RPMI7951 (cell line): ENCODE measurements at places on chromosomes 2 and 18. TPM values are rescaled to one million over a fixed set of nuclear protein-coding genes. Genes with fewer than 3 reads are reported as not detected.

Gene CIDEA
- total RNA-seq = not detected in 2 replicates

DNA sequence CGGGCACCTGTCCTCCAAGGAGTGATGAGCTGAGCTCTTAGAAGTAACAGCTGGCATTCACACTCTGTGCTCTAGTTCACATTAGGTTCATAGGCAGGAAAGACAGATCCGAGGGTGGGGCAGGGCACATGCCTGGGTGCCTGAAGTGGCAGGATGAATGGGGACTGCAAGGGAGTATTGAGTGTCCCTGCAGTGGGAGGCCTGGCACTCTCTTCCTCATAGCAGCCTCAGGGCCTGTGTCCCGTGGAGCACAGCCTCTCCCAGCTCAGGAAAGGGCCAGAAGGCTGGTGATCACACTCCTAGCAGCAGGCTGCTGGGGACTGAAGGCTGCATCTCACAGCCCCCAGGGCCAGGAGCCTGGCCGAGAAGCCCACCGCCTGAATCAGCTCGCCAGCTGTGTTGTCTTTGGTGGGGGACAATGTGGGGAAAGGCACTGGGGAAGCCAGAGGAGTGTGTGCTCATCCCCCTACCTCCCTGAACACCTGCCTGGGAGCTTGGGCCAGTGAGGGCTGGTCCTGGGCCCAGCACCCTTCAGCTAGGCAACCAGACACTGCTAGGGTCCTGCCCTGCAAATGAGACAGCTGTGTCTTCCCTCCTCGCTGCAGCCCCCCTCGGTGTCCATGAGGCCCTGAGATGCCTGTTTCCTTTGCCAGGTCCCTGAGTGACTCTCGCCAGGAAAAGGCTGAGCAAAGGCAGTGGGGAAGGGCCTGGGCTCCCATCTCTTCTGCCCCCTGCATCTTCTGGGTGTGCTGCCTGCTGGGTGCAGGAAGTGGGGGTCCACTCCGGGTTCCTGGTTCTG lies 48.2 kb upstream of the HS6ST1 start:
- DNase-seq = no peak

GRCh38 chr2:217593732-217594131 lies 409.1 kb downstream of the TNS1 start:
- DNase-seq = no peak

DNA sequence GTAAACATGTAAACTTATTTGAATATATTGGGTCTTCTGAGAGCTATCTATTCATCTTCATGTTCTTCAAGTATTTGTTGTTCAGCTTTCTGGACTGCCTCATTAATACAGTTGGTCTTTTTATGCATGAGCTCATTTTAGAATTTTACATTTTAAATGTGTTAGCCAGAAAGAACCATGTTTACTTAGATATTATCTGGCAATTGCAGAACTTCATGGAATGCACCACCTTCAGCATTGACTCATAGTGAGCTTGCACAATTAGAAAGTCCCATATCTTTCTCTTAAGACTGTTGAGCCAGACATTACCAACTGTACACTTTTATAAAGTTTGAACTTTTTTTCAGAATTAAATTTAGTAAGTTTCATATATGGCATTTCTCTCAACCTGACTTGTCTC lies 536.7 kb downstream of the RIT2 start:
- no peak for DNase-seq

Gene MAPRE3
- 1.6 and 2.2 TPM in 2 replicates for total RNA-seq

Gene SCRN3
- total RNA-seq = 30.5 and 32.0 TPM in 2 replicates

GRCh38 chr2:58039170-58039611 lies 7.4 kb upstream of the VRK2 start:
- DNase-seq = peak; percentile 61

Gene MEIS1
- total RNA-seq = 5.2 and 6.2 TPM in 2 replicates

Gene DLX1
- total RNA-seq = 7.8 and 8.8 TPM in 2 replicates

GRCh38 chr2:181104512-181105115 lies 124.2 kb downstream of the UBE2E3 start:
- DNase-seq = peak; percentile 74

DNA sequence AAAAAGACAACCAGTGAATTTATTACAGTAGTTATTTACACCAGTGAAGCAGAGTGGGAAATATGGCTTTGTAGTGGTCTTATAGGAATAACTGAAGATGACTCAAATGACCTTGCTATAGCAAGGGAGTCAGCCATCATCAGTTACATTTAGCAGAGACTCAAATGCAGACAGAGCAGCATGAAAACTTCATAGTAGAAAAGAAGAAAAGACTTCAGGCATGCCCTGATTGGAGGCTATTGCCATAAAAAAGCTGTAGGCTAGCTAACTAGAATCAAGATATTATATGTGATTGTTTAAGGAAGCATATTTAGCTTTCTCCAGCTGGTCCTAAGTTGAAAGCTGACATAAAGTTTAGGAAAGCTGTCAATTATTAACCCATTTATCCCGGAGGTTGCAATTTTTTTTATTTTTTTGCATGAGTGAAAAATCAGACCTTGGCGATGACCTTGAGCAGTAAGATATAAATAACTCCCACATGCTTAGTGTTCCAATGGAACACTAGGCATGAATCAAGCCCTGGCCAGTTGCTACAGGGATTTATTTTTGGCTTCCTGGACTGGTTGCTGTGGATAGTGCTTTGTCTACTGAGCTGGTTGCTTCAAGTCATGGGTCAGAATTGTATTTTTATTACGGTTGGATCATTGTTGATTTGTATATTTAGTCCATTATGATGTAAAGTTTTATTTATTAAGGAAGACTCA lies 675.6 kb upstream of the VRK2 start:
- no peak for DNase-seq

Gene UPP2
- not detected in 2 replicates for total RNA-seq

GRCh38 chr2:136057802-136058140 lies 60.2 kb downstream of the CXCR4 start:
- no peak for DNase-seq

- DNase-seq = no peak
Observed at GRCh38 chr2:28997847-28998735, 17.0 kb downstream of the TOGARAM2 start.

DNA sequence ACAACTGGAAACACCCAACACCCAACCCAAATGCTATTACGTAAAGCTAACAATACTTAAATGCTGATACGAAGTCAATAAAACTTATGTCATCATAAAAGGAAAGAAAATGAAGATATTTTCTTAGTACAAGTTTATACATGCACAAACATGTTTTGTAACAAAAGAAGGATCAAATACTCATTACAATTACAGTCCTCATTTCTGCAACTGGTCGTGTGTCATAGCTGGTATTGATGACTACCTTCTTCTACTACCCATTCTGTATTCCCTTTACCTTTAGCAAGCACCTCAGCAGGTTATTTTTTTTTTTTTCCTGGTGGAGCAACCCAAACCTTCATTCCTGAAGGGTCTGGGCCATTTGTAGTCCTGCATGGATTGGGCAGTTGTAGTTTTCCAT lies 1298.5 kb downstream of the SUCLG1 start:
- no peak for DNase-seq

GRCh38 chr18:72154926-72155325 lies 389.2 kb downstream of the CBLN2 start:
- no peak for DNase-seq

DNA sequence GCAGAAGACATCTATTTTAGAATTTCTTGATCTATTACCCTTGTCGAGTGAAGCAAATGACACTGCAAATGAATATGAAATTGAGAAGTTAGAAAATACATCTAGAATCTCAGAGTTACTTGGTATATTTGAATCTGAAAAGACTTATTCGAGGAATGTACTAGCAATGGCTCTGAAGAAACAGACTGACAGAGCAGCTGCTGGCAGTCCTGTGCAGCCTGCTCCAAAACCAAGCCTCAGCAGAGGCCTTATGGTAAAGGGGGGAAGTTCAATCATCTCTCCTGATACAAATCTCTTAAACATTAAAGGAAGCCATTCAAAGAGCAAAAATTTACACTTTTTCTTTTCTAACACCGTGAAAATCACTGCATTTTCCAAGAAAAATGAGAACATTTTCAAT lies 370.4 kb downstream of the XIRP2 start:
- DNase-seq = no peak

Gene SULT1C2
- total RNA-seq = not detected in 2 replicates

Gene SERPINB3
- 0.20 TPM in 1 of 2 replicates, not detected in the other for total RNA-seq

GRCh38 chr2:100107906-100108647 lies 34.3 kb downstream of the AFF3 start:
- no peak for DNase-seq

Gene RGPD8
- 3.4 and 3.7 TPM in 2 replicates for total RNA-seq

Gene CCL20
- 2.2 and 3.8 TPM in 2 replicates for total RNA-seq

DNA sequence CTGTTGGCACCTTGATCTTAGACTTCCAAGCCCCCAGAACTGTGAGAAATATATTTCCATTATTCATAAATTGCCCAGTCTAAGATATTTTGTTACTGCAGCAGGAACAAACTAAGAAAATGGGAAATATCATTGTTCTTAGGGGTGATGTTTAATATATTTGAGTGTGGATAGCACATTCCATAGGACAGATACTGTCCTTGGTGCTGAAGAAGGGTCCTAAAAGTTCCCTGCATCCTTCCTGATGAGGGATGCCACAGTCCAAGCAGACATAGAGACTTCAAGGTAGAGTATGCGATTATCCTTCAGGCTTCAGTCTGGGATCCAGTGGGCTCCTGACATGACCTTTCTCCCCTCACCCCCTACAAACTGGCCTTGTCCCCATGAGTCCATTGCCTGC lies 689.0 kb downstream of the TDRD15 start:
- no peak for DNase-seq

DNA sequence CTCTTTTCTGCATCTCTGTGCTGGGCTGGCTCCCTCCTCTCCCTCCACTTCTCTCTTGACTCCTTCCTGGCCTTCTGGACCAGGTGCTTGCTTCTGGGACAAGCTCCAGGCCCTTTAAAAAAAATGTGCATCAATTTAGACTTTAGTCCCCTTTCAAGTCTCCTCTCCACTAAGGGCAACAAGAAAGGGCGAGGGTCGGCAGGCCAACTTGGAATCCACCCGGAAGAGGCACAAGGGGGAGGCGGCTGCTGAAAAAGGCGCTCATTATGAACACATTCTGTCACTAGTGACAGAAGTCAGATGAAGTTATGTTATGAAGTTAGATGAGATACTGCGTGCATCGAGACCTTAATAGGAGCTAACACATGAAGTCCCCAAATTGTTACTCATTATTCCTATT lies 13.6 kb upstream of the RHOB start:
- DNase-seq = no peak

Gene SLC16A14
- not detected in 2 replicates for total RNA-seq

GRCh38 chr18:9055185-9055584 lies 47.3 kb upstream of the NDUFV2 start:
- DNase-seq = peak; percentile 77

- peak; percentile 40 for DNase-seq
Observed at GRCh38 chr18:35728676-35729075, 147.1 kb downstream of the GALNT1 start.

DNA sequence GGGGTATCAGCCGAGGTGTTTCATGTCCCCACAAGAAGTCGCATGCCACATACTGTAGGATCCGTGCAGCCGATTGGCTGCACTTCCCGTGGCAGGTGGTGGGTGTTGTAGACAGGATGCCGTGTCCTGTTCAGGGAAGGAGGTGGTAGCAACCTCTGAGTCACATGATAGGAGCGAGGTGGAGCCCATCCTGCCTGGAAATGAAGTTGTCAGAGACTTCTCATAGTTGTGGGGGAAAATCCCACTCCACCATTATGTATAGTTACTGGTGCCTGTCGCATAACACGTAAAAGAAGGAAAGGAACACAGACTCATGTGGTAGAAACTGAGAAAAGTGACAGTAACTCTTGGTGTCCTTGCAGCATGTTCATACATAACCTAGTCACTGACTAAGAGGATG lies 91.4 kb upstream of the IL1R2 start:
- no peak for DNase-seq

Gene VIT
- total RNA-seq = 0.88 and 2.9 TPM in 2 replicates

- no peak for DNase-seq
Observed at GRCh38 chr2:127625572-127625951, 20.4 kb upstream of the GPR17 start.

DNA sequence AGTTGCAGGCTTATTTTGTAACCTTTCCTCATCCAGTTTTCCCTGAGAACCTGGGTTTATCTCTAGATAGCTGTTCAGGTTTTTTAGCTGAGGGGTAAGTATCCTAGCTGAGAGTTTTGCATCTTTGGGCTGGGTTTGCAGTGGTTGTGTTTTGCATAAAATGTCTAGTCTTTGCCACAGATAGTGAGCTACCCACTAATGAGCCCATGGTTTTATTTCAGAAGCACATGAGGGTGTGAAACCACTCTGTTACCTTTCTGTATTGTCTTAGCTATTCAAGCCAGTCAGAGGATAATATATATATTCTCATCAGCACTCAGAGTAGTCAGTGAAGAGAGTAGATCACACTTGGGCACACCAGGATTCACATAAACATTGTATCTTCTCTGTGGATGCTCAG lies 24.6 kb upstream of the TXNDC2 start:
- no peak for DNase-seq

DNA sequence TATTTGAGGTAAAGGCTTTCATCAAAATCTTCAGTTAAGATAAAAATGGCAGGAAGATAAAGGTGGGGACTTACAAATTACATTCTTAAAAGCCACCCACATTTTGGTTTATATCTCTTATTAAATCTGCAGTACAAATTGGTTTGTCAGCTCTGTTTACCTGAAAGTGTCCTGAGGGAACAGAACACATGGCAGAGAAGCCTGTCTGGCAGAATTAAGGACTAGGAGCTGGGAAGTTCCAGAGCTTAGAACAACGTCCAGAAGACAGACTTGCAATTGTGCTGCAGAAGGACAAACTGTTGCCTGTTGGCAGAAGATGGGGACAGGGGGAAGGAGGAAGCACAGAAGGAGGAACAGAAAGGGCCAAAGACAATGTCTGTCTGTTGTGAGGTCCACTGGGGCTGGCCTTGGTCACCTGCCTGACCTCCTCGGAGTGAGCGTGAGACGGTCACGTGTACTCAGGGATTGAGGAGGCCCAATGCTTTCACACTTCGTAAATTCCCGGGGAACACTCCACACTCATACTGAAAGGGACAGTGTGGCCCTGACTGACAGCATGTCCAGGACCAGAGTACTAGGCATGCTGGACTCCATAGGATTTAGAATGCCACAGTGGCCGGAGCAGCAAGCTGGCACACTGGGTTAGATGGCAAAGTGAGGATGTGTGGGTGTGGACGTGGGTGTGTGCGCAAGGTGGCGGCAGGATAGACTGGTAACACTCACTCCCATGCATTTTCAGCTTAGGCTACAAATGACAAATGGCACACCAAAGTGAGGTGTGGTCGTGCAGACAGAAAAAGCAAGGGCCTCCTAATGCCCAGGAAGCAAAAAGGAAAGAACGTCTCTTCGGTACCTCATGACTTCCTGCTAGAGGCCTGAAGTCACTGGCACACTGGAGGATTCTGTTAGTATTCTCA lies 210.9 kb upstream of the REV1 start:
- DNase-seq = no peak

Gene METTL21A
- 22.1 and 33.2 TPM in 2 replicates for total RNA-seq
